Mesenteric fat pad (tissue), 1 donor: ENCODE measurements at places on chromosomes 12 and 14. TPM values are rescaled to one million over a fixed set of nuclear protein-coding genes. Genes with fewer than 3 reads are reported as not detected.

DNA sequence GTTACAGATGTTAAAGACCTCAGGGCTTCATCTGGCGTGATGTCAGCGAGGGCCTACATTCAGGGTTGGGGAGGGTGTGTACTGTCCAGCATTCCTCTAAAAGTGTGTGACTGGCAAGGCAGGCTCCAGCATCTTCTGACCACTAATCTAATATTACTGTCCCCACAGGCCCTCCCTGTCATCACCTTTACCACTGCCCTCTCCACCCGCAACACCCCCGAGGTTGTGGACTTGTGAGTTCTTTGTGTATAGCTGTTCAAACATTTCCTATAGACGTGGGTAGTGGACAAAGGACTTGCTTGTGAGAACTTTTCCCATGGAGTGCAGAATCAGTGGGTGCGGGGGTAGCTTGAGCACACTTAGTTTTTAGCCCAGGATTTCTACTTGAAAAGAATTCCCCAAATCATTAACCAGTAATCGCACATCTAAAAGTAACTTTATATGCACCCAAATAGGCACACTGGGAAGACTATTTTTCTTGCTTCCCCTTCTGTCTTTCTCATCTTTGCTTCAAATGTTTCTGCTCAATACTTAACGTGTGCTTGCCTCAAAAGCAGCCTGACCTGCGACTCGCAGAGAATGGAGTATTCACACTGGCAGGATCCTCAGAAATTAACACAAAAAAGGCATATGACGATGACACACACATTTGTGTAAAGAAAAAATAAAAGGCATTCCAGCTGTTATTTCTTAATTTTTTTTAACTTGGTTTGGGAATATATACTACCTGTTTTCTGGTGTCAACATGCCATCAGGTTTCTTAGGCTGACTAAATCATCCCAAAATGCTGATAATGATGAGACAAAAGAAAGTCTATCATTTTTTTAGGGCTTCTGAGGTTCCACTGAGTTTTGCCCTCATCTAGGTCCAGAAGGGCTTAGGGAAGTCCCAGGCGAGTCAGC is 158.4 kb upstream of the HIF1A start:
- no peak for DNase-seq

SLC2A14 gene
- total RNA-seq = 5.4 TPM

DNA sequence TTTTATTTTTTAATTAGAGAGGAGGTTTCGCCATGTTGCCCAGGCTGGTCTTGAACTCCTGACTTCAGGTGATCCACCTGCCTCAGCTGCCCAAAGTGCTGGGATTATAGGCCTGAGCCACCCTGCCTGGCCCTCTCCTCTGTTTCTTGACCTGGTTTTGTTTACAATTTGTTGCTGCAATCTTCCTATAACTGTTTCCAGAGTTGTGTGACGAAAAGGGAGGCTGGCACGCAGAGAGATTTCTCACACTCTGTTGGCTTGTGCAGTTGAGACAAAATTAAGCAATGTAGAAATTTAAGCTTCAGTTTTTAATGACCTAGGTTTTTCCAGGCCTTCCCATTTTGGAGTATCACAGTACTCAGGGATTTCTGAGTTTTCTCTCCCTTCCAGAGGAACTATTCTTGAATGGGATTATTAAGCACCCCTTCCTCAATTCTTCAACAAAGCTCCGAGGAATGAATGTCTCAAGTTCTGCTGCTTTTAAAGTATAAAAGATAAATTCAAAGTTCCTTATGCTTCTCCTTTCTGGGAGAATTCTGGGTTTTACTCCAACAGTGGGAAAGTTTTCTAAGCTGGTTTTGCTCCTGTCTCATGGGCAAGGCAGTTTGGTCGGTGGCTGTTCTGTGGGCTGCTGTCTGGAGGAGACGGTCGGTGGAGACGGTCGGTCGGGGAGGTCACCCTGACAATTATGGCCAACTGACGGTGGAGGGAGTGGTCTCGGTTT is 20.4 kb upstream of the FOS start:
- DNase-seq = no peak

EFS gene
- 15.5 TPM for total RNA-seq

DNA sequence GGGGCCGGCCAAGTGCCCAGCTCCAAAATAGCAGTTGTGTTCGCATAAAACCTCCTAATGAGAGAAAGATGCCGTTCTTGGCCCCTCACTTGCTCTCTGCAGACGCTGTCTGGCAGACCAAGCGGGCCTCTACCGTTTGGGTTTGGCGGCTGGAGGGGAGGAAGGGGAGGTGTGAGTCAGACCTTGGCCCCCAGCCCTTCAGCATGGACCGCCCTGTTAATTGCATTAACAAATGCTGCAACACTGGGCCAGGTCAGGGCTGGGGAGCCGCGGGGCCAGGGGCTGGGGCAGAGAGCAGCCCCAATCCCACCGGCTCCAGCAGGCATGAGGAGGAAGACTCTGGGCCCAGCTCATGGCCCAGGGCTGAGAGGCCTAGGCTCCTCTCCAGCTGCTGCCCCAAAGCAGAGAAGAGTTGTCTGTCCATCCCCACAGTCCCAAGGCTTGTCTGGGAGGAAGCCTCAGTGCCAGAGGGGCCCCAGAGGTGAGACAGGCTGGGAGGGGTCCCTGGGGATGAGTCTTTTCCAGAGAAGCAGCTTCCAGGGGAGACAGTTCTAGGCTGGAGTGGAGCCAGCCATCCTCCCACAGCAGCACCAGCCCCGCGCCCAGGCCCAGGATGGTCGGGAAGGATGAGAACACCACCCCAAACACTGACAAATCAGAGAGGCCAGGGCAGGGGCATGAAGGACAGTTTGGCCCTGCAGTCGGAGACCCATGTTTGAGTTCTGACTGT is 16.9 kb downstream of the LTBP2 start:
- no peak for DNase-seq

DNA sequence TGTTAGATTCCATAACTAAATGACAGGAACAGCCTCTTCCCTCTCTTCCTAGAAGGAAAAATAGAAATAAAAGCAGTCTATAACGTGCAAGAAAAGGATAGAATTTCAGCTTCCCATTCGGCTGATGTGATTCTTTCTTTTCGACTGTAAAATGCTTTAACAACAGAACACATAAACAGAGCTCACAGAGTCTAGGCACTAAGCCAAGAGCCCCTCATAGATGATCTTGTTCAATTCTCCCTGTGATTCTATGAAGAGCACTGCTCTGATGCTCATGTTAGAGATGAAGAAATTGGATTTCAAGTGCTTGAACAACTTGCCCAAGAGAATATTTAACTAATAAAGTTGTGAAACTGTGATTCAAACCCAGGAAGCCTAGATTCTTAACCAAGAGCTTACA is 232.7 kb downstream of the RPAP3 start:
- DNase-seq = no peak
